ENCODE measurements at places on chromosomes 12 and 14. TPM values are rescaled to one million over a fixed set of nuclear protein-coding genes. Genes with fewer than 3 reads are reported as not detected.

SOX5 gene
- total RNA-seq = 57.2 TPM

- H3K4me1 ChIP-seq = no peaks in the 10 kb centered on the region
- H3K36me3 ChIP-seq = no peaks in the 10 kb centered on the region
- peak; percentile 34 for DNase-seq
- peaks cover 28% of the 10 kb centered on the region for H3K27me3 ChIP-seq
- no peak within 1 kb of the TSS for H3K27ac ChIP-seq
Measured at GRCh38 chr12:52519826-52520662, at the start of gene KRT5. KRT5 (minus strand) TSS chr12:52520394; CDS start chr12:52520296, 98 bp downstream.

- peaks cover 56% of the 10 kb centered on the region for H3K4me1 ChIP-seq
- H3K27ac ChIP-seq = peak overlapping the region; percentile 67
- peaks cover 24% of the 10 kb centered on the region for H3K36me3 ChIP-seq
- H3K4me3 ChIP-seq = no peak overlapping the region
Measured at GRCh38 chr14:50775357-50775756, 55.6 kb downstream of the NIN start.

DNA sequence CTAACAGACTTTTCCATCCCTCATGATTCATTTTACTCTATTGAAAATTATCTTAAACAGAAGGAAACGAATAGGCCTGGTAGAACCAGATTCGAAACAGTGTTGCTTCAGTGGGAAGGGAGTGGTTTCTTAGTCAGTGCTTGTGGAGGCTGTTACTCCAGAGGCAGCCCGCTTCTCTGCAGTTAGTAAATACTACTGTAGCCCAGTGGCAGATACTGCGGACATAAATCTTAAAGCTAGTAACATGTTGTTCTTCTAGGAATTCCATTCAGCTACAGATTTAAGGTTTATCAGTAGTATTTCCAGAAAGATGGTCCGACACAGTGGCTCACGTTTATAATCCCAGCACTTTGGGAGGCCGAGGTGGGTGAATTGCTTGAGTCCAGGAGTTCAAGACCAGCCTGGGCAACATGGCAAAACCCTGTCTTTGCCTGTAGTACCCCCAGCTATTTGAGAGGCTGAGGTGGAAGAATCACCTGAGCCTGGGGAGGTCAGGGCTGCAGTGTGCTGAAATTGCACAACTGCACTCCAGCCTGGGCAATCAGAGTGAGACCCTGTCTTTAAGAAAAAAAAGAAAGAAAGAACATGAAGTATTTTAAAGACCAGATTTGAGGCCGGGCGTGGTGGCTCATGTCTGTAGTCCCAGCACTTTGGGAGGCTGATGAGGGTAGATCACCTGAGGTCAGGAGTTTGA is 45.9 kb downstream of the DIP2B start:
- peak overlapping the region; percentile 14 for H3K27ac ChIP-seq
- no peak for DNase-seq
- H3K4me1 ChIP-seq = peaks cover 43% of the 10 kb centered on the region

TAS2R9 gene
- not detected for total RNA-seq

PRMT5 gene
- 36.2 TPM for total RNA-seq

- no peaks in the 10 kb centered on the region for H3K36me3 ChIP-seq
- no peak overlapping the region for H3K27ac ChIP-seq
- H3K4me1 ChIP-seq = no peaks in the 10 kb centered on the region
- no peak overlapping the region for H3K4me3 ChIP-seq
Measured at GRCh38 chr12:64383675-64384074, 6.9 kb downstream of the C12orf56 start.

- peak overlapping the region; percentile 92 for H3K27ac ChIP-seq
- H3K4me1 ChIP-seq = peaks cover 6% of the 10 kb centered on the region
- DNase-seq = no peak
- peaks cover 23% of the 10 kb centered on the region for H3K27me3 ChIP-seq
- no peaks in the 10 kb centered on the region for H3K36me3 ChIP-seq
Measured at GRCh38 chr14:26595926-26596542, 1.8 kb downstream of the NOVA1 start.

- no peaks in the 10 kb centered on the region for H3K27me3 ChIP-seq
- no peak overlapping the region for H3K4me3 ChIP-seq
- DNase-seq = no peak
- no peaks in the 10 kb centered on the region for H3K36me3 ChIP-seq
- no peaks in the 10 kb centered on the region for H3K4me1 ChIP-seq
Measured at GRCh38 chr14:85233756-85234155, 296.2 kb upstream of the FLRT2 start.

SLC6A15 gene
- total RNA-seq = not detected

- no peaks in the 10 kb centered on the region for H3K27me3 ChIP-seq
- no peak overlapping the region for H3K4me3 ChIP-seq
- H3K27ac ChIP-seq = no peak overlapping the region
Measured at GRCh38 chr14:42428996-42429395, 822.3 kb downstream of the LRFN5 start.

ZFHX2 gene
- under 0.01 TPM for total RNA-seq

DNA sequence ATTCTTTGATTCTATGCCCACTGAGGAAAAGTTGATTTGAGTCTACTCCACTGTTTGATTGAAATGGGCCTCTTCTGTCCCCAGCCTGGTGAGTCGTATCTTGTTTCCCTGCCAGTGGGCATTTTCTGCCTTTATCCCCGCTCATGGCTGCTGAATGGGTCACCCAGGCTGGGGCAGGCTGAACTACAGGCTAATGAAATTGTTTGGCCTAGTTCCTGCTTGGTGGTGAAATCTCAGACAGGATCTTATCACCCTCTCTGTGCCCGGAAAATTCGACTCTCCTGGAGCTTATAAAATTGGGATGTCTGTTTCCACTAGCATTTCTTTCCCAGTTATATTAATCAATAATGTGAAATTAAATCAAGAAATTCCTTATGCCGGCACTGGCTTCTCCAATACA is 65.0 kb downstream of the CHST11 start:
- H3K27me3 ChIP-seq = no peaks in the 10 kb centered on the region
- no peaks in the 10 kb centered on the region for H3K36me3 ChIP-seq
- H3K4me3 ChIP-seq = no peak overlapping the region
- no peak for DNase-seq
- H3K27ac ChIP-seq = no peak overlapping the region

DNA sequence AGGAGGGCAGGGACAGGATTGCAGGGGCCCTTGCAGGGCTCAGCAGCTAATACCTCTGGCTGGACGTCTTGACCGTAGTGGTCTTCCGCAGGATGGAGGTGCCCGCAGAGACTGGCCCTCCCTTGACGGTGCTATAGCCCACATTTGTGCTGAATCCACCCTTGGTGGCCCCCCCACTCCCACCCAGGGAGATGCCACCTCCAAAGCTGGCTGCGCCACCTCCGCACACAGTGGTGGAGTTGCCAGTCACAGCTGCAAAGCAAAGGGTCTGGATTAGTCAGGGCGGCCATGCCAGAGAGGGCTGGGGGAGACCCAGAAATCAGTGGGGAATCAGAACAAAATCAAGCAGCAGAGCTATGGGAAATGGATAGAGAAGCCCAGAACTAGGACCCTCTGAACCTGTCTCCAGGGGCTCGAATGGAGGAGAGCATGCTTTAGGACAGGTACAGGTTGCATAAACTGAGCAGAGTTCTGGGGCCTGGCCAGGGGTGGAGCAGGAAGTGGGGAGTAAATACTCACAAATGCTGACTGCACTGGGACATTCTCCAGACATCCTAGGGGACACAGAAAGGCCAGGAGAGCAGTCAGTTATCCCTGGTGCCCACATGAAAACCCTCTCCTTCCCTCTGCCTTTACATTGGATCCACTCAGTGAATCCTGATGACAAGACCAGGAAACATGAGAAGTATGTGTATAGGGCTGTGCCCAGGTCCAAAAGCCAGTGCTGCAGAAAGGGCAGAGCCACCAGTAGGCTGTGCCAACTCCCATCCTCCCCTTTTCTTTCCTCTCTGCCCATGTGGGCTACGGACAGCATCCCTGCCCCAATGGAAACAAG is 8.1 kb upstream of the KRT4 start:
- H3K36me3 ChIP-seq = no peaks in the 10 kb centered on the region
- DNase-seq = no peak
- peaks cover 8% of the 10 kb centered on the region for H3K27me3 ChIP-seq
- H3K4me1 ChIP-seq = no peaks in the 10 kb centered on the region

GRCh38 chr12:130920119-130920703 is 33.5 kb upstream of the ADGRD1 start:
- H3K4me1 ChIP-seq = peaks cover 3% of the 10 kb centered on the region
- no peak for DNase-seq
- peaks cover 12% of the 10 kb centered on the region for H3K27me3 ChIP-seq
- H3K36me3 ChIP-seq = no peaks in the 10 kb centered on the region
- H3K27ac ChIP-seq = peak overlapping the region; percentile 18

DNA sequence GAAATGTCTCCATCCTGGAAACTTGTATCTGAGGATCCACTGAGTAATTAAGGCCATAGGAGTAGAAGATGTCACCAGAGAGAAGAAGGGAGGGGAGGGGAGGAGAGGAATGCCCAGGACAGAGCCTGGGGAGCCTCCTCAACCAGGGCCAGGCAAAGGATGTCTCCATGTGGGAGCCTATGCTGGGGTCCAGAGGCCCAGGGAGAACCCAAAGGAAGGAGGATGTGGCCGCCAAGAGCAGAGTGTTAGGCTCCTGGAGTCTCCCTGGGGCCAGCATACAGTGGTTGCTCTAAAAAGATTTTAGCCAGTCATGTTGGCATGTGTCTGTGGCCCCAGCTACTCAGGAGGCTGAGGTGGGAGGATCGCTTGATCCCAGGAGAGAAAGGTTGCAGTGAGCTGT is 92.6 kb downstream of the DICER1 start:
- no peaks in the 10 kb centered on the region for H3K27me3 ChIP-seq
- DNase-seq = no peak
- H3K27ac ChIP-seq = no peak overlapping the region
- H3K4me1 ChIP-seq = no peaks in the 10 kb centered on the region

KLHL33 gene
- not detected for total RNA-seq

KRT83 gene
- total RNA-seq = not detected

DNA sequence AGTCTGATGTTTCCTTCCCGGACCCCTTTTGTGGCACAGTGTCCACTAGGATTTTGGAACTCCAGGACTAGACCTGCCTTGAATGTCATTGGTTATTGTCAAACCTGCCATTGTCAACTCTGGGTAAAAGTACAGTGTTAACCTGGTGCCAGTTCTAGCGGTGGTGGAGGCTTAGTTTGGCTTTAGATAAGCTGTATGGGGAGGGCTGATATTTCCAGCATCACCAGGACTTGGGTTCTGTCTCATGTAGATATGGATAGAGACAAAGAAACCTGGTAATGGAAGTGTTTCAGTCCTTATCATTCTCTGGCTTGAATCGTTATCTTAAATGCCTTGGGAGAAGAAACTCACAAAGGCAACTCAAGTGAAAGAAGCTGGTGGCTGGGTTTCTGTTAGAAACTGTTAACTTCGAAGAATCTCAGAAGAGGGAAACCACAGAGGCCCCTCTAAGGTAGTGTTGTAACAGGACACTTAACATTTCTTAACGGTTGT is 10.6 kb downstream of the CHST11 start:
- no peak for DNase-seq
- H3K4me3 ChIP-seq = no peak overlapping the region
- peaks cover 56% of the 10 kb centered on the region for H3K4me1 ChIP-seq
- H3K36me3 ChIP-seq = no peaks in the 10 kb centered on the region
- H3K27ac ChIP-seq = no peak overlapping the region

CD4 gene
- not detected for total RNA-seq

DNA sequence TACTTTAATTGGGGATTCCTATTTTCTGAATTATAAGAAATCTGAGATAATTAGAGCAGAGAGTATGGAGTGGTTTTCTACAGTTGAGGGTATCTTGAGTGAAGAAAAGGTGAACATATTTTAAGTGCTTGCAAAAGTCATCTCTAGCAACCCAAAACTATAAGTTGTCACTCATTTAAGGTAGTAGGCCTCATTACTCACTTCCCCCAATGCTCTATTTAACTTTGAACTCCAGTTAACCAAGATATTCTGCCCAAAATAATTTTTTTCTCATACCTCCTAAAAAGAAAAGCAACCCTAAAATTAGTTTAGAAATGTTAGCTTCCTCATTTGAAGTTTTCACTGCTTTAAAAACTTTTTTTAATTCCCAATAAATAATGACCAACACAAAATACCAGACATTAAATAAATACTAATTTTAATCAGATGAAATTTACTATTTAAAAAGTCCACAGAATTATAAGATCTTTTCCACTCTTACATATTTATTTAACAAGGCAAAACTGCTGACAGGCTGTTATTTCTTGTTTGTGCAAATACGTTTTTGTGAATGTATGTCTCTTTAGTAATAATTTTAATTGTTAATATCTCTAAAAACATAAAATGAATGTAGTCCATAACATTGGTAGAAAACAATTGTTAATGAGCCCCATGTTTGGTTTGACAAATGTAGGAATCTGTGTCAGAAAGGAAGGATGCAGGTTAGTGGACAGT is 47.8 kb downstream of the VRK1 start:
- no peak for DNase-seq
- peaks cover 3% of the 10 kb centered on the region for H3K4me1 ChIP-seq
- H3K27ac ChIP-seq = no peak overlapping the region
- H3K27me3 ChIP-seq = no peaks in the 10 kb centered on the region
- peaks cover 21% of the 10 kb centered on the region for H3K36me3 ChIP-seq
- H3K4me3 ChIP-seq = no peak overlapping the region

GRCh38 chr12:6279631-6280030 is 30.9 kb upstream of the PLEKHG6 start:
- no peak overlapping the region for H3K4me3 ChIP-seq
- no peaks in the 10 kb centered on the region for H3K27me3 ChIP-seq
- no peaks in the 10 kb centered on the region for H3K36me3 ChIP-seq
- no peak for DNase-seq
- peaks cover 32% of the 10 kb centered on the region for H3K4me1 ChIP-seq

DNA sequence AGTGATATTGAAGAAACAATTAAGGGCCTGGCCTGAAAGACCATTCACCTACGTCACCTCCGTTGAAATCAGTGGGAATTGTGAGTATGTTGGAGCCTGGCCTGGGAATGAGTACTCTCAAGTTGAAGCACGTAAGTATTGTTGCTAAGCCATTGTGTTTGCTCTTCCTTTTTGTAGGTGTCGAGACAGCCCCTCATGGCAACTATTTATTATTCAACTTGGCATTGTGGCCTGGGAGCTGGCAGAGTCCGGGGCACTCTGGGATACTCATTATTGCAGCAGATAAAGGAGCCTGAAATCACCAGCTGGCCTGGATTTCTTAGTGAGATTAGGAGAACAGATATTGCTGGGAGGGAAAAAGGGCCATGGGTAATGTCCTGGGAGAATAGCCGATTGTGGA is 147.4 kb downstream of the C12orf75 start:
- no peaks in the 10 kb centered on the region for H3K4me1 ChIP-seq
- H3K27me3 ChIP-seq = no peaks in the 10 kb centered on the region
- DNase-seq = no peak
- no peak overlapping the region for H3K4me3 ChIP-seq
- no peak overlapping the region for H3K27ac ChIP-seq
- no peaks in the 10 kb centered on the region for H3K36me3 ChIP-seq

TAS2R43 gene
- 11.9 TPM for total RNA-seq

All from stomach (tissue), 19 donors.